Astrocyte of the spinal cord (primary cell): ENCODE measurements at places on chromosomes 11 and 22.

DNA sequence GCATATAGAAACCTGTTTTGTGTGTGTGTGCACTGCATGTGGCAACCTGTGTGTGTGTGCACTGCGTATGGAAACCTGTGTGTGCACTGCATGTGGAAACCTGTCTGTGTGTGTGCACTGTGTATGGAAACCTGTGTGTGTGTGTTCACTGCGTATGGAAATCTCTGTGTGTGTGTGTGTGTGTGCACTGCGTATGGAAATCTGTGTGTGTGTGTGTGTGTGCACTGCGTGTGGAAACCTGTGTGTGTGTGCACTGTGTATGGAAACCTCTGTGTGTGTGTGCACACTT lies 72.2 kb upstream of the CCND1 start:
- no peak for DNase-seq

- no peak for DNase-seq
These were observed 77.4 kb downstream of the MN1 start for GRCh38 chr22:27724157-27724556.

DNA sequence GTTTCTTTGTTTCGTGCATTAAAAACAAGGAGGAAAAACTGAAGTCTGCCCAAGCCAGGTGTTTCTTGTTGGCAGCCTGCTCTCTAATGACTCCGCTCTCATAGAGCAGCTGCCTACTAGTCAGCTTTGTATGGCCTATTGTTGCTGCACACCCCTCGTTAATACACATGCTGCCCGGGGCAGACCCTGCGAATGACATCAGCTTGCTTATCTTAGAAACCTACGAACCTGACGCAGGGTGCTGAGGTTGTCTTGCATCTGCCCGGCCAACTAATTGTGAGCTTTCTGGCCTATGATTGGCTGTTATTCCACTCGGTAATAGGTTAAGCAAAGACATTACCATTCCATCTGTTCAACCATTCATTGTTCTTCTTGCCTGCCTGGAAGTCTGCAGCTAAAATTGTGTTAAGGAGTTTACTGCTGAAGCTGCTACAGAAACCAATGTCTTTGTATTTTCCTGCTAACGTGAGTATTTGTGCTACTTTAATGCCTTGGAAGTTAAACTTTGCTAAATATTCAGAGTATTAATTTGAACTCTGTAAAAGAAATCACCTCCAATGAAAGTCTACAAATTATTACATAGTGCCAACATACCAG lies 37.5 kb downstream of the ZC3H12C start:
- DNase-seq: peak; percentile 69

- DNase-seq: no peak
These were observed 211.8 kb downstream of the TENM4 start for GRCh38 chr11:79229047-79229446.

- no peak for DNase-seq
These were observed 4.5 kb downstream of the NDUFA6 start for GRCh38 chr22:42086051-42086450.
